ENCODE measurements at places on chromosomes 2 and 18.

DNA sequence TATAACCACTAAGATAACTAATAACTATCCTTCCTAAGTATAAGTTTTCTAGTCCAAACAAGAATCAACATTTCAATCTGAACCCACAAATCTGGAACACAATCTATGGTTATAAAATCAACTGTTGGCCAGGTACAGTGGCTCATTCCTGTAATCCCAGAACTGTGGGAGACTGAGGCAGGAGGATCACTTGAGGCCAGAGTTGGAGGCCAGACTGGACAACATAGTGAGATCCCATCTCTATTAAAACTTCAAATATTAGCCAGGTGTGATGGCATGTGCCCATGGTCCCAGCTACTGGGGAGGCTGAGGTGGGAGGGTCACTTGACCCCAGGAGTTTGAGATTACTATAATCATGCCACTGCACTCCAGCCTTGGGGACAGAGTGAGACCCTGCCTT is 11.2 kb downstream of the MRPS5 start:
- DNase-seq = no peak

DNA sequence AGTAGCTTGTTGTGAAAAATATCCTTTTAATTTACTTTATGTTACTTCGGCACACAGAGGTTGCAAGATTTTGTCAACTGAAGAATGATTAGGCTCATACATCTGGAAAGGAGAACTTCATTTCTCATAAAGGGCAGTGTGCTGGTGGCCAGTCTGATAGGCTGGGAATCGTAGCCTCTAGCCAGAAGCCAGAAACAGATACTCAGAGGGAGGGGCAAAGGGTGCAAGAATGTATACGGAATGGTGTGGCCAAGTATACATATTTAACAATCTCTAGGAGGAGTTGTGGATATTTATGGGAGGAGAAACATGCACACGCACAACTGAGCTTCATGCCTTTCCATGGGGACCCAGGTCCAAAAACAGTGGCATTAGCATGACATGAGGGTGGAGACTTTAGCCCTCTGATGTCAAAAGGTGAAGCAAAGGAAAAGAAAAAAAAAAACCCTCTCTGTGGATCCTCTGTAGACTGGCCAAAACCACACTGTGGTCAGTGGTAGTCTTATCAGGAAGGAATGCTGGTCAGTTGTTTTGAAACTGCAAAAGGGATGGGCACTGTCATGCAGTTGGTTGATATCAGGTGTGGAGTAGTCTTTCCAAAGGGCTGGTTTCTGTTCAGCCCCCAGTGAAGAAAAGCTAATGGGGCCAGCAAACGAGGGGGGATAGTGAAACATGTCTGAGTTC is 34.9 kb upstream of the APCDD1 start:
- no peak for DNase-seq

DNA sequence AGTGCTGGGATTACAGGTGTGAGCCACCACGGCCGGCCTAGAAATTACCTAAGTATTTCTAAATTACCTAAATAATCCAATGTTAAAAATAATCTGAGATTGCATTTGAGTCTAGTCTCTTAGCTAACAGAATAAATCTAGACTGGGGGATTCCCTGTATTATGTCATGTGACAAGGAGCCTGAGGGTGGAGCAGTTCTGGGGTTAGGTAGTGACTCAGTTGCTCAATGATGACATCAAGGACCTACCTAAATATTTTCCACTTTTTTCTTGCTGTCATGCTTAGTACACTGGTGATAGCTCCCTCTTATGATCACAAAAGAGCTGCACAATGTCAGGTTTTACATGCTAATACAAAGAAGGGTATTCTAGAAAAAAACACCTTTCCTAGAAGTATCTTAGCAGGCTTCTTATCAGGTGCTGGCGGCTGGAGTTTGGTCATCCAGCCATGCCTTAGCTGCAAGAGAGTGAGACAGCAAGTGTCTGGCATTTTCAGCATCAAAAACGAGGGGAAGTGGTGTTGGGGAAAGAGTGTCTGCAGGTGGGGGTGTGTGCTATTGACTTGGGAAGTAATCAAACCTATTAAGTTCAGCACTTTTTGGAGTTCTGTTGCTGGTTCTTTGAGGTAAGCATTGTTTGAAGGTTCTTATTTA is 17.5 kb upstream of the CEP192 start:
- no peak for DNase-seq

- DNase-seq = no peak
These were observed 7.5 kb downstream of the WDPCP start for GRCh38 chr2:63580651-63581297.

- no peak for DNase-seq
These were observed 28.9 kb downstream of the RAB31 start for GRCh38 chr18:9737006-9737405.

GRCh38 chr2:39099870-39100728 is 20.8 kb downstream of the SOS1 start:
- no peak for DNase-seq

- no peak for DNase-seq
These were observed 64.3 kb downstream of the EDAR start for GRCh38 chr2:108924580-108925251.

DNA sequence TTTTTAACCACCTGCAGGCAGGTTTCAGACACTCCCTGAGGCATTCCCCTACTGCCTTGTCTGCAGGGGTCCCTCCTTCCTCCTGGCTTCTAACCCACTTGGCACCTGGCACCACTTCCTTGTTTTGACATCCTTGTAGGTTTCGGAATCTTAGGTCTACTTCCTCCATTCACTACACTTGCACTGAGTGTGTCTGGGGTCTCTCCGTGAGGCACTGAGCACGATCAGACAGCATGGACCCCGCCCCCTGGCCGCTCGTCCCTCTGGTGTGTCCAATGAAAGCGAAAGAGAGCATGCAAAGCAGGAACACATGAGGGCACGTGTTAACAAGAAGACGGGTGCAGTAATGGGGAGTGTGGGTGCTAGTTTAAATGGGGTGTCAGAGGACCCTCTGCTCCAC is 63.8 kb downstream of the HAUS1 start:
- DNase-seq = no peak

DNA sequence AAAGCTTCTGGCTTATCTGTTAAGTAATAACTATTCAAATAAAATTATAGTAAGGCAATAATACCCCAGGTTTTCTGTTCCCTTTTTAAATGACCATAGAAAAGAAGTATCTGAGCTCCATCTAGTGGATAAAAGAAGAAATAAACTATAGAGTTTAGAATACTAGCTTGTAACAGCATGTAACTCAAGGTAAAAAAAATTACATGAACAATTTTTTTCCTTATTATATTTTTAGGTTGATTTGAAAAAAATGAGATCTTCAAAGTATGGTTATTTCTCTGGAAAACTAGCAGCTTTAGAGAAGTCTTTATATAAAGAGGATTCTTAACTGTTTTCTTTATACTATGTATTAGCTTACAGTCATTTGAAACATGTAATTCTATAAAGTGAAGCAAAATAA is 58.1 kb downstream of the NCKAP1 start:
- DNase-seq = no peak

- DNase-seq = no peak
These were observed 51.8 kb downstream of the ADD2 start for GRCh38 chr2:70716131-70716743.

DNA sequence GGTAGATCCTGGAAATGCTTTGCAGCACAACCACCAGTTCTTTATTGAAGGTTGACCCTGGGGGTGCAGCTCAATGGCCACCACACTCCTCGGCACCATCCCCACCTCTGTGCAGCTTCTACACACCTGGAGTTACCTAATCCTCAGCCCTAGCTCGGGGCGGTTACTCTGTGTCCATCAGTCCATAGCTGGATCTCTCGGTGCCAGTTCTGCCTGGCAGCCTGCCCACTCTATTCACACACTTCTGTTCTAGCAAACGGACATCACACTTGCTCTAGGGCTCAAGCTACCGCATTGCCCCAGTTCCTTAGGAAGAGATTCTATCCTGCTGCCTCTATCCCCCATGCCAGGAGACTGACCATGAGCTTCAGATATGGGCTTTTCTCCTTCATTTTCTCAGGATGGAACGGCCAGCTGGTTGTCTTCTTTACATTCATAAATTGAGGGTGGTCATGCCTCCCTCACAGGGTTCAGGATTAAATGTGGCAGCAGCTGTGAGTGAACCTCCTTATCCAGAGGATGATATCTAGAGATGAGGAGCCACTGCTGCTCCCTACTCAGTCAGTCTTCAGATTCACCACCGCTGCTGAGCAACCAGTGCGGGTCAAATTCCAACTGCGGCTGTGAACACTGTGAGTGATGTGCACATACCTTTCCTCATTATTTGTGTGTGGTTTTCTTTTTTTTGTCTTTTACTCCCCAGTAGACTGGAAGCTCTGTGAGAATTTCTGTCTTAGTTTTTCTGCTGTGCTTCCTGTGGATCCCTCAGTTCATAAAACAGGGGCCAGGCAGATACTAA is 66.9 kb upstream of the TRIB2 start:
- no peak for DNase-seq

DNA sequence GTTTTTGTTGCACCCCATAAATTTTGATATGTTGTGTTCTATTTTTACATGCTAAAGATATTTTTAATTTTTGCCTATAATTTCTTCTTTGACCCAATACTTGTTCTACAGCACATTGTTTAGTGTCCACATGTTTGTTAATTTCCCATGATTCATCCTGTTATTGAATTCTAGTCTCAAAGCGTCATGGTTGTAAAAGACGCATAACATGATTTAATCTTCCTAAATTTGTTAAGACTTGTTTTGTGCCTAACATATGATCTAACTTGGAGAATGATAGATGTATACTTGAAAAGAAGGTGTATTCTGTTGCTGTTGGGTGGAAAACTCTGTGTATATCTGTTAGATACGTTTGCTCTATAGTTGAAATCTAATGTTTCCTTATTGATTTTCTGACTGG is 27.1 kb upstream of the SULT1C3 start:
- no peak for DNase-seq

DNA sequence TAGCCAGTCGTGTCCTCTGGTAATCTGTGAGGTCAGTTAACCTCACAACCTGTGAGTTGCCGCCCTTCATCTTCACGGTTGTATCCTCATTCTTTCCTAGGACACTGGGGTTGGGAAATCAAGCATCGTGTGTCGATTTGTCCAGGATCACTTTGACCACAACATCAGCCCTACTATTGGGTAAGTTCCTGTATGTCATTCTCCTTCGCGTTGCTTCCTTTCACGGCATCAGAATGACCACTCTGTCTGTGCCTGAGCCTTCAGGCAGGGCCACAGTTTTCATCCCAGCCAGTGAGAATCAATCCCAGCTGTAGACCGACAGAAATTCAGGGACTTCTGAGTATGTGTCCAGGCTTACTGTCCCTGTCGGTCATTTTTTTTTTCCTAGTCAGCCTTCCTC is 67.1 kb downstream of the RAB31 start:
- no peak for DNase-seq

DNA sequence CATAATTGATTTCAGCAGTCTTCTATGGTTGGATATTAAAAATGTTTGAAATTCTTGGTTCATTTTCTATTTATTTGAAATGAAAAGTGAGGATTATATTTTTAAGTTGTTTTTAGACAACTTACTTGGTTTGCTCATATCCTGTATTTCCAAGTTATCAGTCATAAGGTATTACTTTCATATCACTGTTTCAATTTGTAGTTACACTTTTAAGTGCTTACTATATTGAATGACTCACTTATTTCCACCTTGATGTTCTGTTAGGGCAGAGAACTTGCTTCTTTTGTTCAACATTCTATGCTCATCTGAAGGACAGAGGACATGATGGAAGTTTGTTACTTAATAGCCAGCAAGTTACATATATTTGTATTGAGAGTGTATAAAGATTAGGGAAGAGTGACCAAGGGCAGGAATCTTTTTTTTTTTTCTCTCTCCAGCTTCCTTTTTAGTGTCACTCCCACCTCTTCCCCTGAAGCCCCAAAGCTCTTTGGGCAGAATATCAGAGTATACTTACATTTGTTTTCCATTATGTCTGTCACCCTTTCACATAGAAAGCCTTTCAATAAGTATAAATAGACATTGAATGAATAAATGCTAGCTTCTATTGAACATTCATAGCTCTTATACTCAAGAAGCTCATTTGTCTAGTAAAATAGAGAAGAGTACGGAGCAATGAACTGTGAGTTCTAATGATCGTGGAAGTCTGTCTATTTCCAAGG is 28.1 kb downstream of the PIK3C3 start:
- no peak for DNase-seq

- no peak for DNase-seq
These were observed 66.8 kb downstream of the PDE11A start for GRCh38 chr2:178005756-178006155.

- DNase-seq = no peak
These were observed 75.8 kb downstream of the LONRF2 start for GRCh38 chr2:100246163-100247145.

DNA sequence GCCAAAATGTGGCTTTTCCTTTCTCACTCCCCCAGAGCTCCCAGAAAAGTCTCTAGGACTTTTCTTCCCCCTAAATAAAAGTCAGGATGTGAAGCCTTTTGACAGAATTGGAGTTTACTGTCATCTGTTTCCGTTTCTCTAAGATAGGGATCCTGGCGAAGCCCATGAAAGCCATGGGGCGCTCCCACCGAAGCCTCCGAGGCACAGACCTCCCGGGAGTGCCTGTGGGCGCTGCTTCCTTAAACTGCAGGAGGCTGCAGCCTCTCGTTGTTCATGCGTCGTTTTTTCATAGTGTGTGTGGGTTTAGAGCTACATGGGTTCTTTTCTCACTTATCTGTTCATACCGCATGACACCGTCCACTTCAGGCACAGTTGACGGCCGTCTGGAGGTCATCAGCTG is 56.8 kb downstream of the ASAP2 start:
- no peak for DNase-seq

- no peak for DNase-seq
These were observed 177.8 kb downstream of the GALNT13 start for GRCh38 chr2:154049561-154049960.

DNA sequence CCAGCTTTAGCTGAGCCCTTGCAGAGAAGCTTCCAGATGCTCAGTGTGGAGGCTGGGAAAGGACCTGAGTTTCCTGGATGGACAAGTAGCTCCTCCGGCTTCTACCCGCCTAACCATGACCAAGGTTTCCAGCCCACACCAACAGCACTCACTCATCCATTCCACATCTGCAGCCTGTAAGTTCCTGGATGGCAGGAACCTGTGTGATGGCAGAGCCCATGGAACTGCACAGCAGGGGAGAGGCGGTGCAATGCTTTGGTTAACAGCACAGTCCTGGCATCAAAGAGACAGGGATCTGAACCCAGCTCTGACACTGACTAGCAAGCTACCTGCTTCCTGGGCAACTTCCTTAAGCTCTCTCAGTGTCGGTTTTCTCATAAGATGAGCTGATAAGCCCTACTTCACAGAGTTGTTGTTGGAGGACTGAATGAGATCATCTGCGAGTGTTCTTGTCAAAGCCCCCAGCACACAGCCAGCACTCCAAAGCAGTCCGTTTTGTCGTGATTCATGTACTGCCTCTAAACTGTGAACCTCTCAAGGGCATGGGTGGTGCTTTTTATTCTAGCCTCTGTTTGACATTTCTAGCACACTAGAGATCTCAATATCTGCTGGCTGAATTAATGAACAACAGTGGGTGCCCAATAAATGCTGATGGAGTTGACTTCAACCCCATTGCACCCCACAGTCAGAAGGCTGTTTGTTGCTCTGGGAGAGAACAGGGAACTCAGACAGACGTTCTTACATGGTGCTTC is 41.6 kb upstream of the OTOF start:
- DNase-seq = no peak

GRCh38 chr2:68431316-68431972 is 35.6 kb downstream of the FBXO48 start:
- DNase-seq = no peak

Data from activated naive CD4-positive, alpha-beta T cell (primary cell).